ENCODE measurements at places on chromosomes 11 and 22.

GRCh38 chr22:44130076-44130711 is 50.5 kb upstream of the PARVG start:
- no peak for DNase-seq

GRCh38 chr11:32829680-32830412 is at the start of gene PRRG4:
TSS of gene PRRG4 (plus strand) at chr11:32829927. CDS start at chr11:32830530, 603 bp downstream.
- peak; percentile 71 for DNase-seq

GRCh38 chr11:86141727-86142126 is 72.8 kb upstream of the PICALM start:
- no peak for DNase-seq

- DNase-seq = peak; percentile 65
Observed at GRCh38 chr11:76721755-76722677, 51.5 kb upstream of the LRRC32 start.

- no peak for DNase-seq
Observed at GRCh38 chr11:16738947-16739815, 734 bp downstream of the C11orf58 start.

- no peak for DNase-seq
Observed at GRCh38 chr11:10716543-10717259, 23.1 kb upstream of the IRAG1 start.

GRCh38 chr22:29831186-29831921 is 6.7 kb downstream of the ASCC2 start:
- DNase-seq = no peak

DNA sequence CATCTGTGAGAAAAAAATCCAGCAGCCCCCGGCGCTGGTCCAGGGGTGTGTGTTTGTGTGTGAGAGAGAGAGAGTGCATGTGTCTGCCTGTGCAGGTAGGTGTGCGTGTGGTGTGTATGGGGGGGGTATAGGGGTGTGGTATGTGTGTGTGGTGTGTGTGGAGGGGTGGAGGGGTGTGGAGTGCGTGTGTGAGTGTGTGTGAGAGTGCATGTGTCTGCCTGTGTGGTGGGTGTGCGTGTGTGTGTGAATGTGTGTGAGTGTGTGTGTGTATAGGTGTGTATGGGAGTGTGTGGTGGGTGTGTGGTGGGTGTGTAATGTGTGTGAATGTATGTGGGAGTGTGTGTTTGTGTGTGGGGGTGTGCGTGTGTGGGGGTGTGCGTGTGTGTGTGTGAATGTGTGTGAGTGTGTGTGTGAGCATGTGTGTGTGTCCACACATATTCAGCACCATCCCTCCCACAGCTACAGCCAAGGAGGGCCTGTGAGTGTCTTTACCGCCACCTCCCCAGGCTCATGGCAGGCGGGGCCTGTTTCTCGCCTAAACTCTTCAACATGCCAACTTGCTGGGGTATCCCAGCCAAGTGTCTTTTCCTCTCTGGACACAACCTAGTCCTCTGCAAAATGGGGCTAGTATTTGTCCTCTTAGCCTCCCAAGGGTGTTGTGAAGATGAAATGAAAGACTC is 11.9 kb downstream of the LMO1 start:
- no peak for DNase-seq

DNA sequence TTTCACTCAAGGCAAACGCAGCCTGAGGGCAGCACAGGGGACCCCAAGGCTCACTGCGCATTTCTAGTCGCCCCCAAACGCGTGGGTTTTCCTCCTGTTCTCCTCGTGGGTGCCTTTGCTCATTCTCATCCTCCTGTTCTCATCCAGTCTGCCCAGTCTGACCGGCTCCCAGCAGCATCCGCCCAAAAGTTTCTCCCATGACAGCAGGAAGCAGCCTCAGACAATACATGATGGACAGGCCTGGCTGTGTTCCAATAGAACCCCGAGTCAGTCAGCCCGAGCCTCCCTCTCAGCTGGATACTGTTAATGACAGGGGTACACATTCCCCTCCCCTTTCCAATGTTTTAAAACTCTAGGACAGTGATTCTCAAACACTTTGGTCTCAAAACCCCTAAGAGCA is 22.5 kb upstream of the KRTAP5-7 start:
- no peak for DNase-seq

DNA sequence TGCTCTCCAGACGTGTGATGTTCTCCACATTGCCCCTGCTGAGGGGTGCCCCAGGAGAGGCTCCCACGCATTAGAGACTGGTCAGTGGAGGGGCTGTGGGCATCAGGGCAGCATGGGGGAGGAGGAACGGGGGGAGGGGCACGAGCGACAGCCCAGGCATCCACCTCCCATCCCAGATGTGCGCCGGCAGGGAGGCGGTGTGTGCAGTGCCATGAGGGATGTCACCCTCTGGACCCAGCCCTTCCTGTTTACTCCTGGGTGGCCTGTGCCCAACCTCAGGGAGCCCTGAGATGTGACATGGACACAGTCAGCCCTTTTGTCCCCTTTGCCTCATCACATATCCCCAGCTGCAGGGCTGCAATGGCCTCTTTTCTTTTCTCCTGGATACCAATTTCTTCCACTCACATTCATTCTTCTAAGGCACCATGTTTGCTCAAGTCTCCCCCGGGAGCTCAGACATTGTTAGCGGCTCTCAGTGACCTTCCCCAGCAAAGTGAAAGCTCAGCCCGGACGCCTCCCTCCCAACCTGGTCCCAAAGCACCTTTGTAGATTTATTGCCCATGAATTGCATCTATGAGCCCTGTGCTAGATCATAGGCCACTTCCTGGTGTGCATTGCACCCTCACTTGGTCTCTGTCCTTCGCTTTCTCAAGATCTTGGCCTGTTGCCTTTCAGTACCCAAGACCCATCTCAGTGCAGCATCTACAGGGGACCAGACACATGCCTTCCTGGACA is 150.6 kb downstream of the CEP164 start:
- no peak for DNase-seq

- DNase-seq = no peak
Observed at GRCh38 chr22:32652645-32653270, 148.7 kb upstream of the TIMP3 start.

DNA sequence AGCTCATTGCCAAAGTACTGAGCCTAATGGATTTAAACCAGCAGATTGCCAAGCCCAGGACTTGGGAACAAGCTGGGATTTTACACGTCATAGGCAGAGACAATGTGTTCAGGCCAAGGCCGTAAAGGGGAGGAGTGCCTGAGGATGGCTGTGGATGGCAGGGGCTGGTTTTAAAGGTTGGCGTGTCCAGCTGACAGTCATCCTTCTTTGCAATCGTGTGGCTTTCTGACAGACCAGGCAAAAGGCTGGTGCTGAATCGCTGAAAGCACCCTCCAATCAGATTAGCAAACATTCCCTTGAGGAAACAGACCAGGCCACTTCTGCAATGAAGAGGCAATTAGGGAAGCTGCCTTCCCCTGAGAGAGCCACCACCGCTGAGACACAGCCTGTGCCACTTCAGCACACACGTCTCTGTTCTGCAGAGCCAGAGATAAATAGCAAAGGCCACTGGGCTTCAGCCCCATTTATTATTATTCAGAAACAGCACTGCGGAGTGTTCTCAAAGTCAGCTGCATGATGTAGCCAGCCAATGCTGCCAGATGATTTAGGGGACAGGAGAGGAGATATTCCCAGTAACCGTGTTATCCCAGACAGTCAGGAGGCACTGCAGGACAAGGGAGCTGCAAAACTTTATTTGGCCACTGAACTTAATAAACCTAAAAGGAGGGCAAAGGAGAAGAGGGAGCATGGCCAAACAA is 54.2 kb upstream of the CSNK2A3 start:
- no peak for DNase-seq

DNA sequence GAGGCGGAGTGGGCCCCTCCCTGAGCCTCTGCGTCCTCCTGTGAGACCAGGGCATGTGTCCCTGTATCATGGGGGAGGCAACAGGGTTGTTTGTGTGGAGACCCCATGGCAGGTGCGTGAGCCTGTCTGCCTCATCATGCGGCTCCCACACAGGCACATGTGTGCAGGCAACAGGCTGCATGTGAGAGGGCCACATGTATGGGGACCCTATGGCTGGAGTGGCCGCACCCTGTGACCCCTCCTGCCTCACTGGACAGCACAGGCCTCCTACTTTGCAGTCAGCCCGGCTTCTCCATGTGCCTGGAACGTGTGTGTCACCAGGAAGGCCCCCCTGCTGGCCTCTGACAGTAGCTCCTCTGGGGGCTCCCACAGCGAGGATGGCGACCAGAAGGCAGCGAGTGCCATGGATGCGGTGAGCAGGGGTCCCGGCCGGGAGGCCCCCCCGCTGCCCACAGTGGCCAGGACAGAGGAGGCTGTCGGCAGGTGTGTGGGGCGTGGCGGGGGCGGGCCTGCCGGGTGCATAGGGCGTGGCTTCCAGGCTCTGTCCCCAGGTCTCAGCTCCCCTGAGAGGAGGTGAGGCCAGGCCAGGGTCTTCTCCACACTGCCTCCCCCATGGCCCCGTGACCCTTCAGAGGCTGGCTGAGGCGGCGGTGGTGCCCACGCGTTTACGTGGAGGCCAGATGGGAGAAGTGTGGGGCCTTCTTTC is 34.1 kb downstream of the SBF1 start:
- DNase-seq = no peak

- no peak for DNase-seq
Observed at GRCh38 chr11:68457898-68458249, 2.7 kb upstream of the PPP6R3 start.

- no peak for DNase-seq
Observed at GRCh38 chr22:36911887-36912661, 1.4 kb upstream of the CSF2RB start.

GRCh38 chr11:11125618-11126017 is 227.4 kb downstream of the CSNK2A3 start:
- no peak for DNase-seq
